ENCODE measurements at places on chromosomes 2 and 18.
A peak's percentile ranks its signal among the peaks of the same experiment; 100 is the strongest.

GRCh38 chr2:182666674-182667314, 49.3 kb upstream of the DNAJC10 start:
- DNase-seq, result no peak

GRCh38 chr2:39506215-39506614, 69.1 kb upstream of the MAP4K3 start:
- DNase-seq, result no peak

GRCh38 chr2:168849610-168850009, 40.6 kb downstream of the SPC25 start:
- DNase-seq, result no peak

DNA sequence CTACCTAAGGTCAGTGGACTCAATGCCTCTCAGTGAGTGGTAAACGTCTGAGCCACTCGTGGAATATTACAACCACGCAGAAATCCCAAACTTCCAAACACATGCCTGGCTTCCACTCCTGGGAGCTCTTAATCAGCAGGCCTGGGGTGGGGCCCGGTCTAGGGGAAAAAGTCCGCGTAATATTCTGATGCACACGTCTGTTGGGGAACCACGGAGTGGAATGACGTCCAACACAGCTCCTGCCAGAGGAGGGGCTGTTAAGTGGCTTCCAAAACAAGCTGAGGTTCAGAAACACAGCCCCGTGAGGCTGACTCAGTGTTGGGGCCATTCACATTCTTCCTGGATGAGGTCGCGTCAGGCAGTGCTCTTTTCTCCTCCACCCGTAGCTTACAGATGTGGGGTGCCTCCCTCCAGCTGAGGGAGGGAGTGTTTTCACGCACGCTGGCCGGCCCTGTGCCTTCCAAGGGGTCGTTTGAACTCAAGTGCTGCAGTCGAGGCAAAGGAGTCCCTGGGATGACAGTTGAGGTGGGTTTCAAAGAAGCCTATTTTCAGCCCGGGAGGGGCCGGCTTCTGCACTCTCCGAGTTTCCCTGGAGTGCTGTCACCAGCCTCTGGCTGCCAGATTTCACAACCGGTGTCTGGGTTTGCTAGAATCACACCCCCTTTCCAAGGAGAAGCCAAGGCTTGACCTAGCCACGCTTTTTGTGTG, 73.1 kb downstream of the ACKR3 start:
- DNase-seq, result no peak

DNA sequence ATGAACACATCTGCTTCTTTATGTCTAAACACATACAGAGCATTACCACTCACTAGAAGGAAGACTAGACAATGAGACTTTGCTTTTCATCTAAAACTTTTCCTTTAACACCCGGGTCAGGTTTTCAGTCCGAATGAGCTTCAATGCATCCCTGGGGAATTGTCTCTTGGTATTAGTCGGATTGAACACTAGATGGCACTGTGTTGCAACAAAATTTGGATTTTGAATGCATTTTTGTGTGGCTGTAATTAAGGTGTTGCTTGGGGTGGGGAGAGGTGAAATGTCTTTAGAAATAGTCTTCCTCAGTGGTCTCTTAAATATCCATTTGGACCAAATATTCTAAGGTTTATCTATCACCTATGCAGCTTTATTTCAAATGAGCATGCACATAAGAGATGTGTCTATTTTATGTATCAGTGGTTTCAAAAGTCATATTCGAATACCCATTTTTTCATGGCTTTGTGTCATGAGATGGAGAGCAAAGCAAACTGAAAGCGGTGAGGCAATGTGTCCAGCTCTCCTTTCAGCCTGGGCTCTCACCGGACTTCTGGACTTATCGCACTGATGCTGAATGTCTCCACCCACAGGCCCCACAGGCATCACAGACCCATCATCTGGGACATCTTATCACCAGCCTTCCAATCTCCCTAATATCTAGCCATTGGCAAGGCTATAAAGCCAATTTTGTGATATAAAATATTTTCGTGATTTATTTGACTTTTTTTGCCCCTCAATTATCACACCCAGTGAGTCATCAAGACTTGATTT, 510.3 kb downstream of the RNF144A start:
- DNase-seq, result peak; percentile 4

- no peak for DNase-seq
Measured at GRCh38 chr18:48396561-48396960, 12.6 kb downstream of the ZBTB7C start.

Data from effector CD8-positive, alpha-beta T cell (primary cell).